ENCODE measurements at places on chromosomes 5 and 9. TPM values are rescaled to one million over a fixed set of nuclear protein-coding genes. Genes with fewer than 3 reads are reported as not detected.

POLE3 gene
- 53.0 TPM for total RNA-seq

DNA sequence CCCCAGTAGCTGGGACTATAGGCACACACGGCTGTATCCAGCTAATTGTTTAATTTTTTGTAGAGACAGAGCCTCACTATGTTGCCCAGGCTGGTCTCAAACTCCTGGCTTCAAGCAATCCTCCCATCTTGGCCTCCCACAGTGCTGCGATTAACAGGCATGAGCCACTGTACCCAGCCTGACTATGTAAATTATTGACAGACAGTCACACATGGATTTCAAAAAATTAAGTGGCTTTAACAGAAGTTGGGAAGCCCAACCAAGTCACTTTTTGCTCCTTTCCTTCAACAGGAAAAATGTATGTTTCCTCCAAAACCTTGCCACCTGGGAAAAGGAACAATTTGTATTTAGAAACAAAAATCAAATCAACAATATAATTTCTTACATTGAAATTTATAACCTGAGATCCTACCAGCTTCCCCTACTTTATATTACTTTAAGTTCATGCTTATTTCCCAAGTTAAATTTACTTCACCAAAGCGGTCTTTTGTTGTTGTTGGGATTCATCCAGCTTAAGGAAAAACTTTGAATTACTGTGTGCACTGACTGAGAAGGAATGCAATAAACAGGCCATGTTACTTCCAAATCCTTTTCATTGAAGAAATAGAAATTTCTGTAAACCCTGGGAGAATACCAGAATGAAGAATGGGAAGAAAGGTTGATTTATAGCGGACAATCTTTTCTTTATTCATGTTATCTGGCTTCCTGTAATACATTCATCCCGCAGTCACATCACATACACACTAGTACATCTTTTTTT lies 8.6 kb downstream of the PCA3 start:
- DNase-seq, result peak; percentile 91

MAML1 gene
- total RNA-seq, result 14.5 TPM

GRCh38 chr5:149779124-149779465 lies 49.0 kb downstream of the PPARGC1B start:
- no peak for DNase-seq

All from renal cortical epithelial cell (primary cell).